Neural crest cell (in vitro differentiated cells): ENCODE measurements at places on chromosomes 1 and 21.
A peak's percentile ranks its signal among the peaks of the same experiment; 100 is the strongest.

- no peaks in the 10 kb centered on the region for H3K27me3 ChIP-seq
- no peaks in the 10 kb centered on the region for H3K36me3 ChIP-seq
- no peaks in the 10 kb centered on the region for H3K4me1 ChIP-seq
Measured at GRCh38 chr1:1085171-1085841, 11.2 kb upstream of the RNF223 start.

GRCh38 chr21:41902946-41903345 lies 23.8 kb upstream of the PRDM15 start:
- no peaks in the 10 kb centered on the region for H3K27me3 ChIP-seq
- H3K36me3 ChIP-seq, result peaks cover 3% of the 10 kb centered on the region
- peaks cover 16% of the 10 kb centered on the region for H3K4me1 ChIP-seq
- no peak overlapping the region for H3K4me3 ChIP-seq
- DNase-seq, result no peak
- H3K27ac ChIP-seq, result no peak overlapping the region

GRCh38 chr1:165161130-165161529 lies 195.4 kb downstream of the LMX1A start:
- H3K27ac ChIP-seq, result no peak overlapping the region
- H3K4me3 ChIP-seq, result no peak overlapping the region
- DNase-seq, result no peak
- H3K4me1 ChIP-seq, result no peaks in the 10 kb centered on the region

- H3K27me3 ChIP-seq, result peaks cover 3% of the 10 kb centered on the region
- no peak for DNase-seq
- H3K4me3 ChIP-seq, result no peak overlapping the region
Measured at GRCh38 chr1:47918257-47918867, 78.8 kb downstream of the TRABD2B start.

GRCh38 chr1:35832276-35832905 lies 24.6 kb downstream of the AGO4 start:
- H3K36me3 ChIP-seq, result peaks cover 27% of the 10 kb centered on the region
- H3K4me1 ChIP-seq, result peaks cover 6% of the 10 kb centered on the region
- no peak for DNase-seq
- no peak overlapping the region for H3K4me3 ChIP-seq
- H3K27ac ChIP-seq, result no peak overlapping the region

DNA sequence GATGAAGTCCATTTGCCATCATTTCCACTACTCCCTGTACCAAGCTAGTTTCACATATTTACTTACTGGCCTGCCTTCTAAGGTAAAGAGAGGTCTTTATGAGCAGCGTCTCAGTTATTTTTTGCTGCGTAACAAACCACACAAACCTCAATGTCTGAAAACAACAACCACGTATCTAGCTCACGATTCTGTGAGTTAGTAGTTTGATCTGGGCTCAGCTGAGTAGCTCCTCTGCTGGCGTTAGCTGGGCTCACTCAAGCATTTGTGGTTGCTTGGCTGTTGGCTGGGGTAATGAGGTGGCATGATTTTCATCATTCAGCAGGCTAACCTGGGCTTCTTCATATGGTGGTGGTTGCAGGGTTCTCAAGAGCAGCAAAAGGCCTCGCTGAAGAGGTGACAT lies 225.4 kb downstream of the FOXD2 start:
- no peak overlapping the region for H3K4me3 ChIP-seq
- no peak overlapping the region for H3K27ac ChIP-seq
- DNase-seq, result no peak
- peaks cover 6% of the 10 kb centered on the region for H3K27me3 ChIP-seq
- H3K36me3 ChIP-seq, result no peaks in the 10 kb centered on the region

DNA sequence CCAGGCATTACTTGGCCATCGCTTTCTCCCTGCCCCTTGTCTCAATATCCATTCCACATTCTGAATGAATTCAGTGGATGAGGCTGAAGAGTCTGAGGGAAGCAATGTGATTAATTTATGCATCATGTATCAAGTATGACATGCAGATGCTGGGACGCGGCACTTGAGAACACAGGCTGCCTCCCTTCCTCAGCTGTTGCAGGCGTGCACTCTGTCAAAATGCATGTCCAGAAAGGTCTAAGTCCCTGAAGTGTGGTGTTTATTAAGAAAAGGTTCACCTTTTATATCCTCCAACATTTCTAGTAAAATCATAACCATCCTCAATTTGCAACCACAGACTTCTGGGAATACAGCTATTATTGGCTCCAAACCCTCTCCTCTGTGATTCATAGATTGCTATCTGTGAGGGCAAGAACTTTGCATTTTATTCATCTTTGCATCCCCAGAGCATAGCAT lies 22.6 kb upstream of the RAB3GAP2 start:
- H3K36me3 ChIP-seq, result no peaks in the 10 kb centered on the region
- H3K27ac ChIP-seq, result no peak overlapping the region
- DNase-seq, result no peak
- H3K4me1 ChIP-seq, result peaks cover 12% of the 10 kb centered on the region
- H3K4me3 ChIP-seq, result no peak overlapping the region
- no peaks in the 10 kb centered on the region for H3K27me3 ChIP-seq

DNA sequence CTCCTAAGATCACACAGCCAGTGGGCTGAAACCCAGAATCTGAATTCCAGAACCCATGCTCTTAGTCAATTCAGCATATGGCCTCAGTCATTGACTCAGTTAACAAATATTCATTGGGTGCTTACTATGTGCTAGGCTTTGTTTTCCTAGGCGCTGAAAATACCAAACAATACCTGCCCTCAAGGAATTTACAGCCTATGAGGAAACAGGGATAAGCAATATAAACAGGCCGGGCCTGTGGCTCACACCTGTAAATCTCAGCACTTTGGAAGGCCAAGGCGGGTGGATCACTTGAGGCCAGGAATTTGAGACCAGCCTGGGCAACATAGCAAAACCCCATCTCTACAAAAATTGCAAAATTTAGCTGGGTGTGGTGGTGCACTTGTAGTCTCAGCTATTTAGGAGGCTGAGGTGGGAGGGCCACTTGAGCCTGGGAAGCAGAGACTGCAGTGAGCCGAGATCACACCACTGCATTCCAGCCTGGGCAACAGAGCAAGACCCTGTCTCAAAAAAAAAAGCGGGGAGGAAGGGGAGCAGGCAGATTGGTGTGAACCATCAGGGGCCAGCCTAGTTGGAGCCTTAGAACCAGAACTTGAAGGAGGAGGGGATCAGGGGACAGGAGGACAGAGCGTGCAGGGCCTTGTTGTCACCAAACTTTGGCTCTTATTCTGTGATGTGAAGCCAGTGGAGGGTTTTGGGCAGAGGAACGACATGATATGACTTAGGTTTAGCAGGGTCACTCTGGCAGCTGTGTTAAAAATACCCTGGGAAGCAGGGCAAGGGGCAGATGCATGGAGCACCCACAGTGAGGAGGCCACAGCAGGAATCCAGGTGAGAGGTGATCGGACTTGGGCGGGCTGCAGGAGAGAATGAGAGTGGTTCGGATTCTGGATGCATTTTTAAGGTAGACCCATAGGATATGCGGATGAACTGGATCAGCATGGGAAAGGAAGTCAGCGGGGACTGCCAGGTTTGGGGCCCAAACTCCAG lies 5.8 kb downstream of the TINAGL1 start:
- H3K27me3 ChIP-seq, result peaks cover 6% of the 10 kb centered on the region
- no peaks in the 10 kb centered on the region for H3K36me3 ChIP-seq
- H3K27ac ChIP-seq, result peak overlapping the region; percentile 59
- no peak overlapping the region for H3K4me3 ChIP-seq

DNA sequence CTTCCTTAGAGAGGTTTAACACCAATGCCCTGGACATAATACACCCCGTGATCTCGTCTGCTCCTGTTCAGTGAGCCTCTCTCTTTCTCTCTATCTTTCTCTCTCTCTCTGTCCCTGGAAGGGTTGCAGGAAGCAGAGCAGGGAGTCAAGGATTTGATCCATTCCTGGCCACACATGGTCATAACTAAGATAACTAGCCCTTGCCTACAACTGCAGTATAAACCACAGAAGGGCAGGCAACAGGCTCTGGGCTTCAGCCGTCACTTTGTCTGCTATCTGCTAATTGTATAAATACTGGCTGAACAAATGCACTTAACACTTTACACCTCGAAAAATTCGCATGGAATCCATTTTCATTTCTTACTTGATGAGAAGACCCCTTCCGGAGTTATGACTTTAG lies 357.5 kb upstream of the RUNX1 start:
- H3K27ac ChIP-seq, result no peak overlapping the region
- H3K4me1 ChIP-seq, result peaks cover 5% of the 10 kb centered on the region
- H3K4me3 ChIP-seq, result no peak overlapping the region
- no peaks in the 10 kb centered on the region for H3K27me3 ChIP-seq
- no peak for DNase-seq
- H3K36me3 ChIP-seq, result no peaks in the 10 kb centered on the region

- no peaks in the 10 kb centered on the region for H3K27me3 ChIP-seq
- H3K4me1 ChIP-seq, result no peaks in the 10 kb centered on the region
- H3K36me3 ChIP-seq, result no peaks in the 10 kb centered on the region
- no peak overlapping the region for H3K27ac ChIP-seq
- DNase-seq, result no peak
Measured at GRCh38 chr1:226892524-226892875, 22.1 kb downstream of the PSEN2 start.

DNA sequence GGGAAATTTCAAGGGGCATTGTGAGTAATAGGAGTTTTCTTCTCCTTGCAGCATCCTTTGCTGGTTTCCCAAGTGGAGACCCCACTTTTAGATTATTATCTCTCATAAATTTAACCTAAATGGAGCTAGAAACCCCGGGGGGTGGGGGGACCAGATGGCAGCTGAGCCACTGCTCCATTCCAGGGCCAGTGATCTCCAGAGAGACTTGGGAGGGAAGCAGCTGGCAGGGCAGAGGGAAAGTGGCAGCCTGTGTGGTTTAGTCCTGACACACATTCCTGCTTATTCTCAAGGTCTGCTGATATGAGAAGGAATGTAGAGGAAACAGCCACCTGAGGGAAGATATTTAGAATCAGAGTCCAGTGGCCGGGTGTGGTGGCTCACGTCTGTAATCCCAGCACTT lies 16.3 kb downstream of the PCP4L1 start:
- no peaks in the 10 kb centered on the region for H3K4me1 ChIP-seq
- peaks cover 45% of the 10 kb centered on the region for H3K27me3 ChIP-seq
- H3K4me3 ChIP-seq, result no peak overlapping the region
- H3K36me3 ChIP-seq, result no peaks in the 10 kb centered on the region
- no peak overlapping the region for H3K27ac ChIP-seq
- DNase-seq, result no peak

DNA sequence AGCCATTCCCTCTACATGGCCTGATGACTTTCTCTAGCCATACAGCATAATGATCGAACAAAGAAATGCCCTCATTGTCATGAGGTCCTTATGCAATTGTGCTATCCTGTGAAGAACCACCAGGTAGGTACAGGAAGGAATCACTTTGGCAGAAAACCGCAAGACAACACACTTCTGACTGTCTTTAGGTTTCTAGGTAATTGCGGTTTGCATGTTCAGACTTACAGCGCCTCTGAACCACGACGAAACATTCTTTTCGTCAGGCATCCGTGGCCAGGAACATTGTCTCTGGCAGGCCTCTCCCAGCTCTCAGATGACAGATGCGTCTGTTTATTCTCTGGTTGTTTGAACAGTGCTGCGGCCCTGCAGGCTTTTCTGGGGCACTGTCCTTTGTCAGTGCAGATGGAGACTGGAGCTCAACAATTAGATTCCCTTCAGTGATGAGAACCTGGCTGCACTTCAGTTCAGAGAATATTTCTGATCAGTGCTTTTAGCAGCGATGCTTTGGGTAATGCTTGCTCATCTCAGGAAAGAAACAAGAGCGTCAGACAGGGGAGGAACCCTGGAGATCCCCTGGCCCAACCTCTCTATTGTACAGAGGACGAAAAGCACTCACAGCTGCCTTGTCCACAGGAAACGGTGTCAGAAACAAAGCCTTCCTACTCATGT lies 63.4 kb downstream of the B3GALT5 start:
- peak overlapping the region; percentile 7 for H3K27ac ChIP-seq
- no peaks in the 10 kb centered on the region for H3K27me3 ChIP-seq
- no peak for DNase-seq
- no peak overlapping the region for H3K4me3 ChIP-seq
- H3K4me1 ChIP-seq, result peaks cover 22% of the 10 kb centered on the region

DNA sequence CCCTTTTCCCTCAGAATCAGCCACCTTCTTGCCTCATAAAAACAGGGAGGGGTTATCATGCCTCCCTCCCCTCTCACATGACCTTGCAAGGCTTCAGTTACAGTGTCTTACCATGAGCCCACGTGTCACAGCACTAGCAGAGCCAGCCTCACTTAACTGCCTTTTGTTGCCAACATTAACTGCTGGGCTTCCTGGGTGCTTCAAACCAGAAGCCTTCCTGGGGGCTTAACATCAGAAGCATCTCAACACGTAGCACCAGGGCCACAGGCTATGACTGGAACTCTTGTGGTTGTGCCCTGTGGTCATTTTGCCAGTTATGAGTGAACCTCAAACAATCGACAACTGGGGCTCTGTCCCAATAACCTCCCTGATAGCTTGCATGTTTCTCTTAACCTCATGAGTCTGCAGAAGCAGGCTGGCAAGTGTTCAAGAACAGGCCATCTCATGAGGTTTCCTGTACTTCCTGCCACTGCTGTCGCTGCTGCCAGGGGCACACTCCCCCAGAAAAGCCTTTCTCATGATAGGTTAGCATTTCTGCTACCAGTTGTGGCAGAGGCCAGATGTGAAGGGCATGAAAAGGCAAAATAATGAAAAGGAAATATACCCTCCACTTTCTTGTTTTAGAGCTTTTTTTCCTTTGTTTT lies 132.2 kb downstream of the GLUL start:
- H3K27me3 ChIP-seq, result no peaks in the 10 kb centered on the region
- peaks cover 7% of the 10 kb centered on the region for H3K4me1 ChIP-seq
- no peak overlapping the region for H3K27ac ChIP-seq

DNA sequence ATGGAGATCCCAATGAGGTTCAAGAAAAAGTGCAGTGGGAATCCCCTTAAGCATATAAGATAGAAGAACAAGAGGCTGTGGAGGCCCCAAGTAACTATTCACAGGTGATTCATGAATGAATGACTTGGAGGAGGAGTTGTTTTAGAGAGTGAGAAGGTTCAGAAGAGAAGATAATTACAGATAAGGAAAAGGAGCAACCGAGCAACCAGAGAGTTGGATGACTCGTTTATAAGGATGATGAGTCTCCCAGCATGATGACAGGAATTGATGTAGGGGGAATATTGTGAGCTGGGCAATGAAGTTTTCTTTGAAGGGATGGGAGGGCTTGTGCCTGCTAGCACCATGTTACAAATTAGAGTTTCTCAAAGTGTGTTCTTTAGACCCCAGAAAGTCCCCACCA lies 9.8 kb downstream of the C8A start:
- no peak for DNase-seq
- no peaks in the 10 kb centered on the region for H3K36me3 ChIP-seq
- H3K4me3 ChIP-seq, result no peak overlapping the region
- no peak overlapping the region for H3K27ac ChIP-seq
- H3K27me3 ChIP-seq, result no peaks in the 10 kb centered on the region

- no peaks in the 10 kb centered on the region for H3K27me3 ChIP-seq
- H3K4me1 ChIP-seq, result no peaks in the 10 kb centered on the region
- no peak overlapping the region for H3K4me3 ChIP-seq
- DNase-seq, result no peak
- no peak overlapping the region for H3K27ac ChIP-seq
Measured at GRCh38 chr1:12486401-12487005, 131.5 kb downstream of the DHRS3 start.

DNA sequence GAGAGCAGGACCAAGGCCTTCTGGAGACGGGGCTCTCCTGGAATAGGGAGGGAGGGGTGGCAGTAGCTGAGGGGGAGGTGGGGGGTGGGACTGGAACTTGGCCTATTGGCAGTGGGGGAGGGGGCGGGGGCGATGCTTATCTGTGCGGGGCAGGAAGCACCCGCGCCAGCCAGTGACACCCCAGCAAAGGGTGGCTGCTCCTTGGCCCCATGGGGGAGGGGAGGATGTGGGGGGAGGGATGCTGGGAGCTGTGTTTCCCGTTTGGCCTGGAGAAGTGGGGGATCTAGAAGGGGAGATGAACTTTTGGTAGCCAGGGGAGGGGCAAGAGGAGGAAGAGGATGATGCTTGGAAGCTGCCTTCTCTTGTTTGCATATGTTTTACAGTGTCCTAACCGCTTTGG lies 11.0 kb downstream of the ZBTB7B start:
- H3K4me3 ChIP-seq, result no peak overlapping the region
- no peaks in the 10 kb centered on the region for H3K36me3 ChIP-seq
- no peak overlapping the region for H3K27ac ChIP-seq
